ENCODE measurements at places on chromosomes 4 and X. TPM values are rescaled to one million over a fixed set of nuclear protein-coding genes. Genes with fewer than 3 reads are reported as not detected.

The ANXA3 gene
- total RNA-seq, result 41.4 TPM

- no peak for DNase-seq
Observed at GRCh38 chr4:89446193-89446592, 138.6 kb upstream of the GPRIN3 start.

The ANKRD50 gene
- 5.3 TPM for total RNA-seq

The BEX2 gene
- 0.75 TPM for total RNA-seq

- DNase-seq, result no peak
Observed at GRCh38 chrX:79133904-79134303, 10.6 kb upstream of the GPR174 start.

DNA sequence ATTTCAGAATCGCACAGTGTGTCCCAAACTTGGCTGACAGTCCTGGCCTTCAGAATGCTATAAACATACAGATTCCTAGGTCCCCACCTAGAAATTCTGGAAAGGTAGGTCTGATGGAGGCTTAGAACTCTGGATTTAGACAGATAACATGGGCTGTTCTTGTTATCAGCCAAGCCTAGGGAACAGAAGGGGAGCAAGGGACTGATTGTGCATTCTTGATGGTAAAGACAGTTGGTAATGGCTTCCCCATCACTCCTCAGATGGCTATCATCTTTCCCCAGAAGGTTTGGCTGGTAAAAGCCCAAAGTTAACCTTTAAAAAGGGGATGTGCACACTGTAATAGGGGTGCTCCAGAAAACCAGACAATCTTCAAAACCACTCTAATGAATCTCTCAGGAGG lies 35.7 kb downstream of the DIPK2B start:
- DNase-seq, result no peak

The QDPR gene
- total RNA-seq, result 51.0 TPM

The GEMIN8 gene
- 7.6 TPM for total RNA-seq

The SSX4B gene
- total RNA-seq, result not detected

The CHRDL1 gene
- 2.9 TPM for total RNA-seq

The UGT2B7 gene
- total RNA-seq, result not detected

DNA sequence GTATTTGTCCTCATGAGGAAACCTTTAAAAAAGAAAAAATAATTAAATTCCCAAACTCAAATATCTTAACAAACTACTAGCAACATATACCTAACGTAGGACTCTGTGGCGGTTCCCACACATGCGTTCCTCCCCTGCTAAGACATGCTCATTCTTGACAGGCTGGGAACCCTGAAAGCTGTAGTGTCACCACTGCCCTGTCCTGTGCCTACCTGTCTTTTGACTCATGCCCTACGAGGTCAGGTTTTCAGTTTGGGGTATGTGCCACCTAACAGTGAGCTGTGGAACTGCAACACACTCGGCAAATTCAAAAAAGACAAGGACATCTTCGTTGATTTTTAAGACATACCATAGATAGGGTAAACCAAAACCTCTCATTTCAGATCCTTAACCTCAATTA lies 17.8 kb downstream of the IDS start:
- DNase-seq, result no peak

- no peak for DNase-seq
Observed at GRCh38 chr4:40530961-40531635, 98.6 kb downstream of the RBM47 start.

- DNase-seq, result no peak
Observed at GRCh38 chrX:84729408-84729807, 227.2 kb upstream of the HDX start.

The ADH1C gene
- 6.9 TPM for total RNA-seq

The CLDN2 gene
- not detected for total RNA-seq

Data from Right ventricle myocardium superior (tissue), 1 donor.